Gastroesophageal sphincter (tissue), 4 donors: ENCODE measurements at places on chromosomes 16 and 17. TPM values are rescaled to one million over a fixed set of nuclear protein-coding genes. Genes with fewer than 3 reads are reported as not detected.

The KRTAP16-1 gene
- total RNA-seq = not detected

The CD300E gene
- total RNA-seq = 0.16 TPM

The KRT32 gene
- not detected for total RNA-seq

The GJD3 gene
- not detected for total RNA-seq

The NHERF1 gene
- 15.2 TPM for total RNA-seq

The C16orf96 gene
- not detected for total RNA-seq

The IGFBP4 gene
- total RNA-seq = 209 TPM

The SGF29 gene
- 35.4 TPM for total RNA-seq

The PITPNM3 gene
- total RNA-seq = 87.7 TPM

The GPS1 gene
- 103 TPM for total RNA-seq

The CDH3 gene
- 10.3 TPM for total RNA-seq

The SDR42E2 gene
- total RNA-seq = not detected

The DRC3 gene
- total RNA-seq = 3.5 TPM

The IRX3 gene
- 0.77 TPM for total RNA-seq

The EFCAB5 gene
- not detected for total RNA-seq
